Progenitor cell of endocrine pancreas (in vitro differentiated cells): ENCODE measurements at places on chromosomes 3 and 15. TPM values are rescaled to one million over a fixed set of nuclear protein-coding genes. Genes with fewer than 3 reads are reported as not detected.

- no peaks in the 10 kb centered on the region for H3K4me1 ChIP-seq
- no peaks in the 10 kb centered on the region for H3K36me3 ChIP-seq
- no peak overlapping the region for H3K4me3 ChIP-seq
Observed at GRCh38 chr3:189406148-189406547, 225.0 kb upstream of the TP63 start.

- no peaks in the 10 kb centered on the region for H3K4me1 ChIP-seq
- DNase-seq, result no peak
- no peak overlapping the region for H3K4me3 ChIP-seq
- H3K27me3 ChIP-seq, result peaks cover 3% of the 10 kb centered on the region
- no peak overlapping the region for H3K27ac ChIP-seq
Observed at GRCh38 chr15:51647128-51647562, 24.6 kb upstream of the DMXL2 start.

- H3K4me3 ChIP-seq, result no peak overlapping the region
- no peak for DNase-seq
- H3K27ac ChIP-seq, result no peak overlapping the region
Observed at GRCh38 chr15:62742409-62743171, 300.0 kb upstream of the TPM1 start.

- H3K27me3 ChIP-seq, result peaks cover 3% of the 10 kb centered on the region
- H3K27ac ChIP-seq, result no peak overlapping the region
- H3K4me1 ChIP-seq, result peaks cover 1% of the 10 kb centered on the region
- no peak for DNase-seq
- no peak overlapping the region for H3K4me3 ChIP-seq
Observed at GRCh38 chr15:80920271-80920699, 69.3 kb downstream of the MESD start.

DNA sequence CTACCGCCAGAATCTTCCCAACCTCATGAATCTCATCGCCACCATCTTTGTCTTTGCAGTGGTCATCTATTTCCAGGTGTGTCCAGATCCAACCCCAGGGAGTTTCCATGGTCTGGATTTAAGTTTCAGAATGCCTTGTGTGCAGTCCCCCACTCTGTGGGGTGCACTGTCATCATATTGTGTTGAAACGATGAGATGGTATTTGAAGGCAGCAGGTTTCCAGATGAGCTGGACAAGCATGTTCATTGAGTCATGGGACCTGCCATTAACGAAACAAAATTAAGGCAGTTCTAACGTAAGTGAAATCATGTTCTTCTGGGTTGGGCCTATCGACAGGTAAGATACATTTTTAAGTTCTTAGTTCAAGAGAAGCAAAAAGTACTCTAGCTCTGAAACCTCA lies 12.7 kb downstream of the SEC61A1 start:
- DNase-seq, result no peak
- no peaks in the 10 kb centered on the region for H3K4me1 ChIP-seq
- no peak overlapping the region for H3K27ac ChIP-seq
- no peak overlapping the region for H3K4me3 ChIP-seq
- no peaks in the 10 kb centered on the region for H3K27me3 ChIP-seq
- peaks cover 45% of the 10 kb centered on the region for H3K36me3 ChIP-seq

DNA sequence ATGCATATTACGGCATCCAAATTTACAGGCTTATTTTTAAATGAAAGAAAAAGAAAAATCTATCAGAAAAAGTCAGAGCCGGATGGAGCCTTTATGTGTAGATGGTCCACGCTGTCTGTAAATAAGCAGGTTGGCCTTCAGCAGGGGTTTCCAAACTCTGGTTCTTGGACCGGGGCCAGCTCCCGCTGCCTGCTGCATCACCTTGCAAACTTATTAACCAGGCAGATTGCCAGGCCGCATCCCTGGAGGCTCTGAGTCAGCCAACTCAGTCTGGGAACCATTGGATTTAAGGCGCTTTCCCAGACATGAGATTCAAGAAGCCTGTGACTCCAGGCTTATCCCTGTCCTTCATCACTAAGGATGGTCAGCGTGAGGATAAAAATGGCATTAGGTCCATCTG lies 212.4 kb downstream of the OPA1 start:
- H3K27ac ChIP-seq, result no peak overlapping the region
- no peak for DNase-seq

DNA sequence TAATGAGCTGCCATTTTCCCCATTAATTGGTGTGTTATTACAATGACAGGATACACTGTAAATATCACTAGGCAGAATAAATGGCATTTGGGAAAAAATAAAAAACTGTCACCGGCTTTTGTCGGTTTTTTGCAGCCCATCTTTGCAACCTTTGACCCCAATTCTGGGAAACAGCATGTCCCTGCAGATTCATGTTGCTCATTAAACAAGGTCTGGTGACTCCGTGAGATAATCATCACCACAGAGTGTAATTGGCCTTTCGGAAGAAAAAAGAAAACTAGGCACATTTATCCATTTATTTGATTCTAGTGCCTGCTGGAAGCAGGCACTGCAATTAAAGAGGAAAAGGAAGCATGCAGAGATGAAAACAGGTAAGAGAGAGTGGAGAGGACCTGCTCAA lies 64.5 kb downstream of the TRAT1 start:
- no peaks in the 10 kb centered on the region for H3K36me3 ChIP-seq
- no peaks in the 10 kb centered on the region for H3K27me3 ChIP-seq
- H3K4me1 ChIP-seq, result peaks cover 2% of the 10 kb centered on the region
- H3K27ac ChIP-seq, result no peak overlapping the region
- no peak for DNase-seq

DNA sequence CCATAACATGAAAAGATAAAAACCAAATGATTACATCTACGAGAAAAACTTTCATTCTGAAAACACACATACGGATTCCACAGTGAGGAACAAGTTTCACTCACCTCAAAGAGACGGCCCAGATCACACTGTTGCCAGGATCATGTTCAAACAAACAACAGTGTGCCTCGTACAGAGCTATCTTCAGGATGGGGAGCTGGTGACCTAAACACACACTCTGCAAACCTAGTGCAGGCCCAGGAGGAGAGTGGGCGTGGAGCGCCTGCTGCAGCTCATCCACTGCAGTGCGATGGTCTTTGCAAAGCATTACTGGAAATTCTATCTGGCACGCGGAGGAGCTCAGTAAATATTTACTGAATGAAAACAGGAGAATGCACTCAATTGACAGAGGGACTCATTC lies 38.5 kb downstream of the TAMM41 start:
- H3K27ac ChIP-seq, result no peak overlapping the region
- no peaks in the 10 kb centered on the region for H3K27me3 ChIP-seq
- no peak overlapping the region for H3K4me3 ChIP-seq

DNA sequence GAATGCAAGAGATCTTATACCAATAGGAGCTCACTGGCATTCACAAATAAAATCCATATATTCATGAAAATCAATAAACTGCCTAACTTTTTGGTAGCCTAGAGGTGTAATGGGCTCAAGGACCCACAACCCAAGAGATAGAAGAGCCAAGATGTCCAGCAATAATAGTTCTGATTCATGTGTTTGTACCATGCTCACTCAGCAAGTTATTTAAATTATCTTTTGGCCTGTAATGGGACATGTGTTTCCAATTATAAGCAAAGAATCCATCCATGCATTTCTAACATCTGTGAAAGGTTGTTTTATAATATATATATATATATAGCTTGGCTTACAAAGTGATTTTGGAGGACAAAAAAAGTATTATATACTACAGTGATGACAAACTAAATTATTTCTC lies 29.7 kb upstream of the SHC4 start:
- no peak overlapping the region for H3K4me3 ChIP-seq
- H3K27ac ChIP-seq, result no peak overlapping the region
- no peak for DNase-seq
- no peaks in the 10 kb centered on the region for H3K27me3 ChIP-seq
- H3K4me1 ChIP-seq, result no peaks in the 10 kb centered on the region

- H3K4me3 ChIP-seq, result no peak overlapping the region
- H3K36me3 ChIP-seq, result no peaks in the 10 kb centered on the region
- H3K4me1 ChIP-seq, result peaks cover 8% of the 10 kb centered on the region
- DNase-seq, result no peak
- H3K27ac ChIP-seq, result no peak overlapping the region
- peaks cover 13% of the 10 kb centered on the region for H3K27me3 ChIP-seq
Observed at GRCh38 chr3:35658686-35659085, 19.4 kb downstream of the ARPP21 start.

GRCh38 chr3:107055181-107055942 lies 321.9 kb upstream of the CCDC54 start:
- H3K4me3 ChIP-seq, result no peak overlapping the region
- no peaks in the 10 kb centered on the region for H3K36me3 ChIP-seq
- no peaks in the 10 kb centered on the region for H3K27me3 ChIP-seq
- no peak overlapping the region for H3K27ac ChIP-seq
- DNase-seq, result no peak
- no peaks in the 10 kb centered on the region for H3K4me1 ChIP-seq

DNA sequence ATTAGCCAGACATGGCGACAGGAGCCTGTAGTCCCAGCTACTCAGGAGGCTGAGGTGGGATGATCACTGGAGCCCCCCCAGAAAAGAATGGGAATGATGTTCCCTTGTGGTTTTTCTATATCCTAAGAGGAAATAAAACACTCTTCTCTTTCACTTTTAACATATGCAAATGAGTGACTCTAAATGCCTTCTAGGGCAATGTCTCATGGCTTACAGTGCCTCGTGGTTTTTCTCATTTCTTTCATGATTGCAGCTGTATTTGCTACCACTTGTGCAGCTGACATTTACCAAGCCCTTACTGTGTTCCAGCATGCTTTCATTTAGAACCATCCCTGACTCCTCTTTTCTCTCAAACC lies 26.4 kb downstream of the STOML1 start:
- H3K27ac ChIP-seq, result peak overlapping the region; percentile 1
- no peak for DNase-seq
- no peak overlapping the region for H3K4me3 ChIP-seq
- H3K27me3 ChIP-seq, result peaks cover 7% of the 10 kb centered on the region
- H3K36me3 ChIP-seq, result no peaks in the 10 kb centered on the region
- H3K4me1 ChIP-seq, result peaks cover 3% of the 10 kb centered on the region

GRCh38 chr3:170368921-170369320 lies 11.4 kb downstream of the SKIL start:
- H3K27me3 ChIP-seq, result no peaks in the 10 kb centered on the region
- no peak overlapping the region for H3K4me3 ChIP-seq
- H3K4me1 ChIP-seq, result peaks cover 7% of the 10 kb centered on the region
- no peak for DNase-seq

GRCh38 chr3:193229851-193230420 lies 11.1 kb upstream of the PLAAT1 start:
- no peak overlapping the region for H3K4me3 ChIP-seq
- no peaks in the 10 kb centered on the region for H3K36me3 ChIP-seq
- no peak overlapping the region for H3K27ac ChIP-seq
- no peaks in the 10 kb centered on the region for H3K27me3 ChIP-seq

DNA sequence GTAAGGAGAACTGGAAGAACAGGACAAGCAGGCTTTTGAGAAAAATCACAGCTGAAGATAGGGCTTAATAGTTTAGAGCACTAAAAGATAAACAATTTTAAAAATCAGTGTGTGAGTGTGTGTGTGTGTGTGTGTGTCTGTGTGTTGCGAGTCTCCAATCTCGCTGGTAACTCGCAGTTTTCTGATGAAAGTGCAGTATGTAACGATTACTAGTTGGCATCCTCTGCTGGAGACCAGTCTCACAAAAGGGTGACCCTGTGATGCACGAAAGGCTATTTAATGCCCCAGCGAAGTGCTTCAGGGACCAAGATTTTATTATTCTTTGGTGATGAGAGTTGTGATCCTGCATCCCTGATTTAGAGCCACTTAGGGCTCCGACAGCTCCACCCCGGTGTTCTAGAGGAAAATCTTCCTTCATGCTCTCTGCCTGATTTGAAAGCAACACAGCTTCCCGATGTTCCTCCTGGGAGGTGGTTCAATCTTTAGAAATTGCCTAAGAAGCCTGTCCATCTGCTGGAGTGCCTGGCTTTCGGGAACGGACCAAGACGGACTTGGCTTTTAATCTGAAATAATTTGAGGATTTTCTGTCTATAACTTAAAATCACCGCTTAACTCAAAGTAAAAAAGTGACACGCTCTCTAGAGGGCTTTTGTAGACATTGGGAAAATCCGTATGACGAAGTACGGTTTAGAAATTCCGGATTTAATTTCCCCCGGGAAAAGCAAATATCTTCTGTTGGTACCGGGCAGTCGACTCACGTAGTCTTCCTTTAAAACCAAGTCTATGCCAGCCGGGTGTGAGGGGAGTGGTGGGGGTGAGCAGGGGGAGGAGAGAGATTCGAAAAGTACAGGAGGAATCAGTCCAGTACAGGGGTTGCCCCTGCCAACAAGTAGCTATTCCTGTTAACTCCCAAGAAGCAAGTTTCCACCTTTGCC lies 1.1 kb upstream of the ALCAM start:
- DNase-seq, result no peak
- H3K36me3 ChIP-seq, result no peaks in the 10 kb centered on the region
- H3K4me1 ChIP-seq, result peaks cover 29% of the 10 kb centered on the region

GRCh38 chr3:79314962-79315361 lies 452.8 kb downstream of the ROBO1 start:
- no peak for DNase-seq
- peaks cover 7% of the 10 kb centered on the region for H3K4me1 ChIP-seq
- H3K36me3 ChIP-seq, result no peaks in the 10 kb centered on the region

GRCh38 chr3:16897254-16897926 lies 12.6 kb downstream of the PLCL2 start:
- H3K27me3 ChIP-seq, result no peaks in the 10 kb centered on the region
- peaks cover 20% of the 10 kb centered on the region for H3K4me1 ChIP-seq
- no peak for DNase-seq
- H3K36me3 ChIP-seq, result no peaks in the 10 kb centered on the region
- H3K4me3 ChIP-seq, result no peak overlapping the region
- no peak overlapping the region for H3K27ac ChIP-seq

DNA sequence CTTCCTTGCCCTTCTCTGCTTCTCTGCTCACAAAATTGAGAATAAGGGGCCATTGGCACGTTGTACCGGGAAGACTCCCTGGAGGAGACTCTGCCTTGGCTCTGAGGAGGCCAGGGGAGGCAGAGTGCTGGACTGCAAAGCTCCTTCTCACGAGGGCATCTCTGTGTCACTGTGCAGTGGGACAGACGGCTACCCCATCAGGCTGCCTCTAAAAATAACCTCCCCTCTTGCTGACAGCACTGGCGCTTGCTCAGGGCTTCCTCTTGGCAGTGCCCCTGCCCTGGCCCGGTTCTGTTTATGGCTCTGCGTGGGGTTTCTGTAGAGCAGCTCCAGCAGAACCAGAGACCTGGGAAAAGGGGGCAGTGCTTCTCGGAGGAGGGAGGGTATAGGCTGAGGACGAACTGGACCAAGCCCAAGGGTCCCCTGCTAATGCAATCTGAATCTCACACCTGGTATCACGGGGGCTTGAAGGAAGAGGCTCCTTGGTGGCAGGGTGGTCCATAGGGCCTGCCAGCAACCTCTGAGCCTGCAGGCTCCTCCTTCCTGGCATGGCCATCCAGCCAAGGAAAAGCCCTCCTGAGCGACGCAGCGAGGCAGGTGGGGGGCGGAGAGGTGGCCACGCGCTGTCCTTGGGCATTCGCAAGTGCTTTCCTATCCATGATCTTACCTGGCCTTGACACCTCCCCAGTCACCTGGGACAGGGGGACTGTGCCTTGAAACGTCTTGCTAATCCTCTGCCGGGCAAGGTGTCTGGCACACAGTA lies 63.3 kb upstream of the TLE3 start:
- no peak overlapping the region for H3K27ac ChIP-seq
- no peak overlapping the region for H3K4me3 ChIP-seq
- H3K4me1 ChIP-seq, result peaks cover 44% of the 10 kb centered on the region
- no peak for DNase-seq
- no peaks in the 10 kb centered on the region for H3K36me3 ChIP-seq

The TLR9 gene
- total RNA-seq, result not detected in 2 replicates

The UBAP1L gene
- 5.8 and 6.2 TPM in 2 replicates for total RNA-seq

The NUDT16 gene
- 24.6 and 25.1 TPM in 2 replicates for total RNA-seq

The GREM1 gene
- total RNA-seq, result 0.17 and 0.29 TPM in 2 replicates

The DGKG gene
- total RNA-seq, result 0.17 and 0.44 TPM in 2 replicates

The DNASE1L3 gene
- not detected in 2 replicates for total RNA-seq

The RBM6 gene
- total RNA-seq, result 144 and 151 TPM in 2 replicates

The POU1F1 gene
- total RNA-seq, result not detected in 2 replicates

The FAM98B gene
- 50.8 and 59.3 TPM in 2 replicates for total RNA-seq

The MRPS11 gene
- total RNA-seq, result 40.8 and 43.1 TPM in 2 replicates

The ISLR gene
- not detected in 2 replicates for total RNA-seq

The GASK1A gene
- 1.9 and 2.3 TPM in 2 replicates for total RNA-seq

The SLC6A1 gene
- total RNA-seq, result not detected in 2 replicates
